ENCODE measurements at places on chromosomes 11 and 22.
A peak's percentile ranks its signal among the peaks of the same experiment; 100 is the strongest.

- DNase-seq = no peak
Observed at GRCh38 chr11:84260862-84261261, 974.7 kb upstream of the CCDC90B start.

- no peak for DNase-seq
Observed at GRCh38 chr11:65814986-65815565, 18.7 kb upstream of the SNX32 start.

DNA sequence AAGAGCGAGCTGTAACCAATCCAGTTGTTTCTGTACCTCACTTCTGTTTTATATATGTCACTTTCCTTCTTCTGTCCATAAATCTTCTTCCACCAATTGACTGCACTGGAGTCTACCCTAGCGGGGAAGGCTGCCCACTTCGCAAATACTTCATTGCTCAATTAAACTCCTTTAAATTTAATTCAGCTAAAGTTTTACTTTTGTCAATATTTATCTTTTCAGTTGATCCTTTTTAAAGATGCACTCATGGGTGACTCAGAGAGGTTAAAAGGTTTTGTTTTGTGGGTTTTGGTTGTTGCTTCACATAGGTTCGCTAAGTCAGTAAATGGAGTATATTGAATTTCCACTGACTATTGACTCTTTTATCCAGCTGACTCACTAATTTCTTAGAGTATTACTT lies 597.2 kb downstream of the DLG2 start:
- DNase-seq = no peak

GRCh38 chr11:130125638-130126037 lies 33.9 kb upstream of the ST14 start:
- DNase-seq = no peak

DNA sequence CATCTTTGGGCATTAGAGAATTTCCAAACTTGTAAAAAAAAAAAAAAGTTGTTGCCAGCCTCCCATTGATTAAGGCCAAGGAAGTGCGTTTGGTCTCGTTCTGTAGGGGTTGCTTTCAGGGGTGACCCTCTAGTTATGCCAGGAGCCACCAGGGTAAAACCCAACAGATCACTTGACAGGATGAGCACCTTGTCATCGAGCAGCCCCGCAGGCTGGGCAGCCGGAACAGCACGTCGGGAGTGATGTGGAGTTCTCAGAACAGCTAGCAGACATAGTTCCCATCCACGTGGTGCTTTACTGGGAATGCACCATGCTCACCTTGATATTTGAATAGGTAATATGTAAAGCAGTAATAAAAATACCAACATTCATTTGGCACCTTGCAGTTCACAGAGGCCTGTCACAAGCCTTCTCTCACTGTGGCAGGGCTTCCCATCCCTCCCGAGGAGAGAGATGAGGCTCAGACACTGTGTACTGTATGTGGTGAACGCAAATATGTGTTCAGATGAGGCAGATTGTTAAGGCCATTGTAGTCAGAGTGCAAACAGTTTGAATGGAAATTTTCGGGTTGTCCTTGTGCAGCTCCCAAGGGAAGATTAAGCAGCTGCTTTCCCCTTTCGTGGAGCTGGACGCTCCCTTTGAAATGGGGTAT lies 70.9 kb upstream of the SORL1-AS1 start:
- no peak for DNase-seq

DNA sequence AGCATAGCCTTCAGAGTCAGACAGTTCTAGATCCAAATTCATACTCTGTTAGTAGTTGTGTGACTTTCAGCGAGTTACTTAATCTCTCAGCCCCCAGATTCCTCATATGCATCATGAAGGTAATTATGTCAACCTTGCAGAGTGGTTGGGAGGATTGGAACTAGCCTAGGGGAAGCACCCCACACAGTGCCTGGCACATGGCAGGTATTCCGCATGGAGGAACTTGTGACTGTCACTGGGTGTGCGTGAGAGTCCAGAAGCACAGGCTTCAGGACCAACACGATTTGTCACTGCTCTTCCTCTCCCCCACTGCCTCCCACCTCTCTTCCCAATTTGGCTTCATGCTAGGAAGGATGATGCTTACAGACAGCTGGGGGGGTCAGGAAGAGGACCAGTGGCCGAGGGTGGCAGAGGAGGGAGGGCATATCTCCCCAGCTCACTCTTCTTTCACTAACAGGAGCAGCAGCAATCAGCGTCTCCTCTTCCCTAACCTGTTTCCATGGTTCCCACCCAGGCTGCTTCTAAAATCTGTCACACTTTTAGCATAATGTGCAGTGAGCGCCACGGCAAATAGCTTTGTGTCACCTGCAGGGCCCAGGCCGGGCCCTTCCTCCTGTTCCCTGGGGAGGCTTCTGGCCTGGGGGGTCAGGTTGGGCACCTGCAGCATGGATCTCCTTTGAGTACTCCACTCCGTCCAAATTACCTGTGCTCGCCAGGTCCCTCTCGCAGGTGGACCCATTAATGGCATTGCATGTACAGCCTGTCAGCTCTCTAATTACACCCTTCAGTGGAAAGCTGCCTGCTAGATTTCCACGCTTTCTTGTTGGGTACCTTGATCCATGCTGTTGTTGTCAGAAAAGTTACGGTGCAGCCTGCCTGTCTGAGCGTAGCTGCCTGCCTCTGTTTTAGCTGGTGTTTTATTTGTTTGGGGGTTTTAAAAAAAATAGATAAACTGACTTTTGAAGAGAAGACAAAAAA lies 400.4 kb downstream of the NXPE2 start:
- no peak for DNase-seq

DNA sequence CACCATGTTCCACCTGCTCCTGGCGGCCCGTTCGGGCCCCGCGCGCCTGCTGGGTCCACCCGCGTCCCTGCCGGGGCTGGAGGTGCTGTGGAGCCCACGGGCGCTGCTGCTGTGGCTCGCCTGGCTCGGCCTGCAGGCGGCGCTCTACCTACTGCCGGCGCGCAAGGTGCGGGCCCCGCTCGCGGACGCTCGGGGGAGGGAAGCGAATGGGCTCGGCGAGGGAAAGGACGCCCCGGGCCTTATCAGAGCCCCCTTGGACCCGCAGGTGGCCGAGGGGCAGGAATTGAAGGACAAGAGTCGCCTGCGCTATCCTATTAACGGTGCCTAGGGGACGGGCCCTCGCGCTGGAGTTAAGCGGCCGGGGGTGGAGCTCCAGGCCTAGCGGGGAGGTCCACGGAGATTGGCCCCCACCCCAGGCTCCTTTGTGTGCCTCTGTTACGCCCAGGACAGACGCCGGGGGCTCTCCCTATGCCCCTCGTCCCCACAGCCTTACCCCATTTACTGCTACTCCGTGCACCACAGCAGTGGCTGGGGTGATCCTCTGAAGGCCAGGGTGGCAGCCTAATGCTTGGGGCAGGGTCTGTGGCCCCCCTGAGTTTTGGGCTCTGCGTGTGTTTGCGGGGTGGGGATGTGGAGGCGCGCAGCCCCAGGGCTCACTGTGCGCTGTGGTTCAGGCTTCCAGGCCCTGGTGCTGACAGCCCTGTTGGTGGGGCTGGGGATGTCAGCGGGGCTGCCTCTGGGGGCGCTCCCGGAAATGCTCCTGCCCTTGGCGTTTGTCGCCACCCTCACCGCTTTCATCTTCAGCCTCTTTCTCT lies 1.1 kb downstream of the TM7SF2 start:
- DNase-seq = peak; percentile 39

Data from stimulated activated CD8-positive, alpha-beta memory T cell treated with anti-CD3 and anti-CD28 coated beads, Interleukin-7, amount 100 ng/mL, for 24 hours (primary cell).